ENCODE measurements at places on chromosomes 13 and 19.
A peak's percentile ranks its signal among the peaks of the same experiment; 100 is the strongest.

GRCh38 chr19:11089254-11090013, at the start of gene LDLR:
Gene LDLR, plus strand, starts transcription at chr19:11089463. Its CDS starts 86 bp downstream, at chr19:11089549.
- DNase-seq = peak; percentile 57

DNA sequence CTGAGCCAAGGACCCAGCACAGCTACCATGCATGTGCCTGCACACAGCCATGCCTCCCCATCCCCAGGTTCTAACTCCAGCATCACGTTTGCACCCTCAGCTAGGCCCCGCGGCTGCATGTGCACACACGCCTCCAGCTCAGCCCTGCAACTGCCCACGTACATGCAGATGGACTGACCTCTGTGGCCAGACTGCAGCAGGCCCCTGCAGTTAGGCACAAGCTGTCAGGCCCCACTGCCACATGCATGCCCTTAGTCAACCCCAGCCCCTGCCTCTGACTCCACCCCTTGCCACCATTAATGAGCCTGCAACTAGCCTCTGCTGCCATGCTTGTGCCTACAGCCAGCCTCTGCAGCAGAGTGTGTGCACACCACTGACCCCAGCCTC, 23.1 kb downstream of the SLC6A16 start:
- DNase-seq = no peak

DNA sequence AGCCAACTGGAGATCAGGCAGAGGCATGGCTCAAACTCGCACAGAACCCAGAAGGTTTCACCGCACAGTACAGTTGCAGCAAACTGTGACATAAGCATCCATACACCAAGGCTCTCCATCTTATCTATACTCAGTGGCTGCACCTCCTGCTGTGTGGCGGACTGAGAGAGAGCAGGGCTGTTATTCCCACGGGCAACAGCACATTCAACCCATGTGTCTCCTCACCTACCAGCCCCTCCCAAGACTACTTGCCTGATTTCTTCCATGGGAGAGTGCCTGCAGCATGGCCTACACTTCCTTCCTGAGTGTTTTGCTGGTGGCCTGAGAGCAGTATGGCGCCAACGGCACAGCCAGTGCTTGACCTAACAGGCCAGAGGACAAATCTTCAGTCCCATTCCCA, 1606.6 kb downstream of the SLITRK1 start:
- DNase-seq = no peak

- DNase-seq = no peak
Observed at GRCh38 chr13:21219036-21219381, 42.6 kb downstream of the MRPL57 start.

DNA sequence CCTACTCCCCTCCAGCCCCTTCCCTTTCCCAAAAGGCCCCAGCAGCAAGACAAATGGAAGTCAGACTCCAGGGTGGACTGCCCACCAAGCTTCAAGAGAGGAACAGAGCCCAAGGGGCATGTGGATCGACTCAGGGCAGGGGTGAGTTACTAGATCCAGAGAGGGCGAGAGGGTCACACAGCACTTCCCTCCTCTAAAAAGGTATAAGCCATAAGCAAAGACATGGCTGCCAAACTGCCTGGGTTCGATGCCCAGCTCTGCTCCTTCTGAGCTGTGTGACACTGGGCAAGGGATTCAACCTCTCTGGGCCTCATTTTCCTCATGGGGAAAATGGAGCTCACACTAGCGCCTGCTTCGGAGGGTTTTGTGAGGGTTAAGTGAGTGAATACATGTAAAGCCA, 3.8 kb downstream of the PPP1R14A start:
- no peak for DNase-seq

- peak; percentile 27 for DNase-seq
Observed at GRCh38 chr13:97976610-97977521, 23.4 kb downstream of the IPO5 start.

DNA sequence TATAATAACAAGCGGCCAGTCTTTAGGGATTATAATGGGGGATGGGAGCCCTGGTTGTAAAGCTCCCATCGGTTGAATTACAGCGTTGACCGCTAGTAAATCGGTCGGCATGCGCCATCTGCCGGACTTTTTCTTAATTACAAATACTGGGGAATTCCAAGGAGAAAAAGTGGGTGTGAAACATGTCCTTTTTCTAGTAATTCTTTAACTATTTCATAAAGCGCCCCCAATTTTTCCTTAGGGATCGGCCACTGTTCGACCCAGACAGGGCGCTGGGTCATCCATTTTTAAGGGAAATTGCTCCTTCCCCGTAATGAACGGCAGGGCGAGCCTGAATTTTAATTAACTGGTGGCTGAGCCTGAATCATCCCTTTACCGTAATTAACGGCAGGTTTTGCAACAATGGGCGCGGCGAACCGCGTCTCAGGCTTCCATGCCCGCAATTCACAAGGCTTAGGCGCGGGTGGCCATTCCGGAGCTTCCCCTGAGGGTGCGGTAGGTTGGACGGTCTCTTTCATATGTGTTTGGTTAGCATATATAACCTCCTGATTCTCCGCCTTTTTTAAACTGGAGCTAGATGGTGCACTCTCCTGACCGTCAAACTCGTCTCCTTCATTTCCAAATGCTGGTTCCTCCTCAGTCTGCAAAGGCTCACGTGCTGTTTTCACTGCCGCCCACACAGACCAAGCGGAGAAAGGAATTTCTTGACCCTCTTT, 30.2 kb upstream of the EVI5L start:
- DNase-seq = peak; percentile 47

DNA sequence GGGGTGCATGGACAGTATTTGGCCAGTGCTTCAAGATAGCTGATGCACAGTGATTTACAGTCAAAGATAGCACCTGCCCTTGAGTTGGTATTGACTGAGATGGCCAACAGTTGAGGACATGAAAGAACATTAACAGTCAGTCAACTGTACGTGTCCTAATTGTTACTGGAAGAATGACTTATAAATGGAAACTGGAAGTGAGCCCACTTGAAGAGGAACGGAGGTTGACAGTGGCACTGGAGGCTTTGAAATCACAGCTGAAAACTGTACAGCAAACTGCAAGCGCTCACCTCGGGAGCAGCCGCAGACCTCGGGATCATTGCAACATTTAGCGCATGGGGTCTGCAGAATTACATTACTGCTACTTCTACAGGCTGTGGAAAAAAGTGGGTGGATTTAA, 77.1 kb downstream of the GGACT start:
- DNase-seq = no peak

GRCh38 chr13:80022146-80022545, 318.8 kb downstream of the SPRY2 start:
- no peak for DNase-seq

- DNase-seq = no peak
Observed at GRCh38 chr13:111973186-111973585, 93.8 kb upstream of the SOX1 start.

DNA sequence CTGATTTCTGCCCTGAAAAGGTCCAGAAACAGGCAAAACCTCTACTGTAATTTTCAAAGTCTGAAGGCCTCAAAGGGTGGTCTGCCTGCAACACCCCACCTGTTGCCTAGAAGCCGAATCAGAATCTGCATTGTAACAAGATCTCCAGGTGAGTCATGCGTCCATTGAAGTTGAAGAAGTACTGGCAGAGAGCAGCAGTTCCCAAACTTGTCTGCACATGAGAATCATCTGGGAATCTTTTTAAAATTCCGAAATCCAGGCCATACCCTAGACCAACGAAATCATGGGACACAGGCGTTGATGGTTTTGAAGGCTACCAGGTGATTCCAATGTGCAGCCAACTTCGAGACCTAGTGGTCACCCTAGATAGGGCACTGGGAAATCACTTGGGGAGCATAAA, 16.0 kb upstream of the CLN5 start:
- DNase-seq = no peak

DNA sequence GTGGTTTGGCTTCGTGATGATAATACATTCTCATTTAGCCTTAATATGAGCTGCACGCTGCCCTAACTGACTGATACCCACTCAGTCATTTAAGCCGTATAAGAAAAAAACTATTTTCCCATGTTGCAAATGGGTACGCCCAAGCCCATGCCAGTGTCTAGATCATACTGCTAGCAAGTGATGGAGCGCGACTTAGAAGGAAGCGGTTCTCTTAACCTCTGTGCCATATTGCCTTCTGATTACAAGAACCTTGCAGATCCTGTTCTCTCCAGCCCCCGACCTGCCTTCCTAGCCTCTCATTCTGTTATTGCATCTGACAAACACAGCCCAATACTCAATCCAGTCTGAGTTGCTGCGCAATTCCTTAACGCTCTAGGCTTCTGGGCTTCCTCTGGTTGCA, 603 bp downstream of the GPALPP1 start:
- DNase-seq = no peak

DNA sequence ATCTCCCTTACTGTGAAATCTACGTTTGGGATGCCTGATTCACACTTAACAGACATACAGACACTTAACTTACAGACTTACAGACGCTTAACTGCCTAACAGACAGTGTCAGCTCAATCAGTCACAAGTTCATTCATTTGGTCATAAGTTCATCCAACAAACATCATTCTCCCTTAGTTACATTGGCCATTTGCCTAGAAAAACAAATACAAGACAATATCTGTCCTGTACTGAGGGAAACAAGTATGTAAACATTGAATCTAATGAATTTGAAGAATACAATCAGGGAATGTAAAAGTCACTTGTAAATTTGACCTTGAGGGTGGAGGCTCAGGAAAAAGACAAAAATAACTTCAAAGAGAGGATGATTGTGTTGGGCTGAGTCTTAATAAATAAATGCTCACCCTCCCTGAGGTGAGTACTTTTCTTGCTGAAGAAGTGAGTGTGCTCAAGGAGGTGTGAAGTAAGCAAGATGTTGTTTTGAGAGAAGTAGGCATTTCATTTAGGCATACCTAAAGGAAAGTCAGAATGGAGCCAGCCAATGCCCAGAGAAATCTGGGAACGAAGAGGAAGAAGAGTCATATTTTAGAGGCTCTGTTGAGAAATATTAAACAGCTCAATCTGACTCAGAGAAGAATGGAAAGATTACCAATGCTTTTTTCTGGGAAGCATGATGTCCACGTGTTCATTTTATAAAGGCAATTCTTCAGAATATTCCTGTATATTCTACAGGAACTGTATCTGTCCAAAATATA, 958.4 kb upstream of the SLC10A2 start:
- DNase-seq = no peak

DNA sequence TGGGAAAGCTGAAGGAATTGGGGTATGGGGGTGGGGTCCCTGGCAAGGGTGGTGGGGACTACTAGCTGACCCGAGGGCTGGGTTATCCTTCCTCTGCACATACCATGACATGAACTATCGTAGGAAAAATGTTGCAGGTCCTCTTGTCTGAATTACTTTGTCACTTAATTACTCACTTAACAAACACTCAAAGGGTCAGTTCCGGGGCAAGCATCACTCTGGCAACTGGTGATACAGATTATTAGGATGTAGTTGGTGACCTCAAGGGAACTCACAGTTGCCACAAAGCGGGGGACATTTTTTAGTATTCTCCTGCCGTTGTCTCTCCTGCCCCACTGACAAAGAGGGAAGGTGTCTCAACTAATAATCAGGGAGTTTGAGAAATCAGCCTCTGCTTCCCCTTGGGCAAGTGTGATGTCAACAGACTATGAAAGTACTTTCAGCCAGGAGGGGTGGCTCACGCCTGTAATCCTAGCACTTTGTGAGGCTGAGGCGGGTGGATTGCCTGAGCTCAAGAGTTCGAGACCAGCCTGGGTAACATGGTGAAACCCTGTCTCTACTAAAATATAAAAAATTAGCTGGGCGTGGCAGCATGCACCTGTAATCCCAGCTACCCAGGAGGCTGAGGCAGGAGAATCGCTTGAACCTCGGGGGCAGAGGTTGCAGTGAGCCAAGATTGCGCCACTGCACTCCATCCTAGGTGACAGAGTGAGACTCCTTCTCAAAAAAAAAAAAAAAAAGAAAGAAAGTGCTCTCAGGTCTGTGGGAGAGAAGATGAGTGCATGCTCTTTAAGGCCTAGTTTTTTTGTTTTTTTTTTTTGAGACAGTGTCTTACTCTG, 10.3 kb downstream of the DNAJB1 start:
- no peak for DNase-seq

- no peak for DNase-seq
Observed at GRCh38 chr13:99051768-99052455, 74.0 kb upstream of the DOCK9 start.

GRCh38 chr19:5093948-5094718, 125.2 kb downstream of the KDM4B start:
- no peak for DNase-seq

DNA sequence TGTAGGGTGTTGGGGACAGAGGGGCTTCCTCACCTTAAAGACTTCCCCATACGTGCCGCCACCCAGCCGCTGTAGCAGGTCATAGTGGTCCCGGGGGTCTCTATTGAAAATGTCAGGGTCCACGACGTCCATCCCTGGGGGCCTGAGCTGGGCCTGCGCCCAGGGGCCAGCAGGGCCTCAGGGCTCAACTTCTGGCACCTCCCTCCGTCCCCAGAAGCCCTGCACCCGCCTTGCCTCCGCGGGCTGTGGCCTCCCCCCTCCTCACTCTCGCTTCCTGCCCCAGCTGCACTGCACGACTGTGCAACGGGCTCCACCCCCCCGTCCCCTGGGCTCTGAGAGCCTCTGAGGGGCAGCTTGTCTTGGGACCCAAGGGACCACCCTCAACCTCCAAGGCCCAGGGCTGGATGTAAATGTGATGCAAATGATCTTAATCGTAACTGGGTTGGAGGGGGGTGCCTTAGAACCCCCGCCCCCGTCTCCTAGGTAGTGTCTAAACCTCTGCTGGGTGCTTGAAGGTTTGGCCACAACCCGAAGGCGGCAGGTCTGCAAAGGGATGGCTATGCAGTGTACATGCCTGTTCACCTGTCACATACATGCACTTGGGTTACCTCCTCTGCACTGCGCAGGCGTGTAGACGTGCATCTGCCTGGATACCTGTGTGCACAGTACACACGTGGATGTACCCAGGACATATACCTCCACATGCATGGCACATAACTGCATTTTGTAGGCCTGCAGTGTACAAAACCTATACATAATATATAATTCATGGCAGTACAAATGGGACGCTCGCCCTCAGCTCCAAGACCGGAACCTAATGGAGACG, at the start of gene MAP4K1:
Gene MAP4K1, minus strand, starts transcription at position 190 of the 826 bp plus-strand sequence. Its CDS starts 58 bp downstream, at position 132.
- DNase-seq = peak; percentile 70

- DNase-seq = no peak
Observed at GRCh38 chr13:114132419-114133121, at the start of gene RASA3. Gene RASA3, minus strand, starts transcription at chr13:114132623. Its CDS starts 134 bp downstream, at chr13:114132489.

DNA sequence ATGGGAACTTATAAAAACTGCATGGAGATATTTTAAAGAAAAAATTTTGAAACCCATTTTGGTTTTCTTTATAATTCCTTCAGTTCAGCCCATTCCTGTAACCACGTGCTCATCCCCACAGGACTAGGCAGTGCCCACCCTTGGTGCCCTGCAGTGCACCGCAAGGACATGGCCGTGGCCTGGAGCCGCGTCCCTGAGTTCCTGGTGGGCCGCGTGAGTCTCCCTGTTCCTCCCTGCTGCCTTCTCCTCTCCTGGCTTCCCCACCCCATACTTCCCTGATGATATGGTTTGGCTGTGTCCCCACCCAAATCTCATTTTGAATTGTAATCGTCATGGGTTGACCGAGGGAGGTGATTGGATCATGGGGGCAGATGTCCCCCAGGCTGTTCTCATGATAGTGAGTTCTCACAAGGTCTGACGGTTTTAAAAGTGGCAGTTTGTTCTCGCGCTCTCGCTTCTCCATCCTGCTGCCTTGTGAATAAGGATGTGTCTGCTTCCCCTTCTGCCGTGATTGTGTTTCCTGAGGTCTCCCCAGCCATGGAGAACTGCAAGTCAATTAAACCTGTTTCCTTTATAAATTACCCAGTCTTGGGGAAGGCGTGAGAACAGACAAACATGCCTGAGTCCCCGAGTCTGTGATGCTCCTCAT, 31.6 kb upstream of the TFDP1 start:
- DNase-seq = no peak

All from stimulated activated CD4-positive, alpha-beta T cell treated with anti-CD3 and anti-CD28 coated beads, Interleukin-4, amount 100 ng/mL, for 4 hours (primary cell).